Midbrain (tissue), 1 donor: ENCODE measurements at places on chromosomes 13 and 19.

- no peak for DNase-seq
These were observed 107.3 kb upstream of the TNFSF11 start for GRCh38 chr13:42466609-42467008.

DNA sequence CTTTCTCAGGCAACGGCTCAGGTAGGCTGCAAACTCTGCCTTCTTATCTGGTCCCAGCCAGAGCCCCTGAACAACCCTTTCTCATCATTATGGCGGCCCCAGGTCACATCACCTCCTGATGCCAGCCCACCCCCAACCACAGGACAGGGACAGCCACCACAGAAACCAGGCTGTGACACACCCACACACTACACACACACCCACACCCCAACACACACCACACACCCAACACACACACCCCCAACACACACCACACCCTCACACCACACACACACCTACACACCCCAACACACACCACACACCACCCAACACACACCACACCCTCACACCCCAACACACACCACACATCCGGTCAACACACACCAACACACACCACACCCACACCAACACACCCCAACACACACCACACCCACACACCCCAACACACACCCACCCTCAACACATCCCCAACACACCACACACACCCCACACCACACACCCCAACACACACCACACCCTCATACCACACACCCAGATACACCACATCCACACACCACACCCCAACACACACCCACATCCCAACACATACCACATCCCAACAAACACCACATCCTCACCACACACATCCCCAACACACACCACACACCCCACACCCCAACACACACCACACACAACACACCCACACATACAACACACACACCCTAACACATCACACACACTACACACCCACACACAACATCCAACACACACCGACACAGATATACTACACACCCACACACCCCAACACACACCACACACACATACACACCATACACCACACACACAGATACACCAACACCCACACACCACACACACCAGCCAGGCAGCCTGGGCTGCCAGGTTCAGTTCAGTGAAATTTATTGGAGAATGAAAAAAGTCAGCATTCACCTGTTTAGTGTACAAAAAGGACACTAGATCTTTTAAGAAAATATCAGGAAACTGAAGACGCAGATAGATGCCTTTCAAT lies 4.2 kb upstream of the ISYNA1 start:
- DNase-seq, result no peak

DNA sequence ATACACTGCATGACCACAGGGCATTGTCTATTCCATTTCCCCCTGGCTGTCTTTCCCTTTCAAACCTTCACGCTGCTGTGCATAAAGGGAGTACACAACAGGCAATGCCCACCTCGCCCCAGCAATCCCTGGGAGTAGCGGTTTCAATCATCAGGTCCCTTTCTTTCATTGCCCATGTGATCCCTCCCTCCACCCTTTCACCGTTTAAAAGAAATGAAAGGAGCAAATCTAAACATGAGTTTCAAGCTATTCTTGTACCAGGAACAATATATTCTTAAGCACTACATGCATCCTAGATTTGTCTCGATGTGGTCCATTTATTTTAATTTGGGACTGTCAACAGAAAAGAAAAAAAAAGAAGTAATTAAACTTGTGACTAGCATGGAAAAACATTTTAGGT lies 123.4 kb upstream of the ARGLU1 start:
- no peak for DNase-seq

GRCh38 chr19:36265856-36266374 lies 51.0 kb downstream of the ZNF146 start:
- DNase-seq, result no peak

DNA sequence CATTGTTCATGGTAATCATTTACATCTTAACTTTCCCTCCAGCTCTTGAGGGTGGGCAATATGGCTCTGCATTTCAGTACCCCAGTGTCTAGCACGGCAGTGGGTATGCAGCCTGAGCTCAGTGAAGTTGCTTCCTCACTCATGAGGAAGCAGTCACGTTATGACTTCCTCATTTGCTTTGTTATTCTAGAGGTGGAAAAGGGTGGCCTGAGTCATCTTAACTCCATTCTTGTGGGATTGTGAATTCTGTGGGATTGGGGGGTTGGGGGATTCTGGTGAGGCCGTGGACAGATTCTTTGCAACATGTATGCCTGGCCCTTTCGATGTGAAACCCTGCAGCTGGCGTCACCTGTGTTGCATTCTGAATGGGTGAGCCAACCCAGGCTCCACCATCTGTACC lies 406.7 kb upstream of the ZNF507 start:
- DNase-seq, result no peak

GRCh38 chr19:46368116-46368515 lies 21.2 kb downstream of the PPP5C start:
- DNase-seq, result no peak

DNA sequence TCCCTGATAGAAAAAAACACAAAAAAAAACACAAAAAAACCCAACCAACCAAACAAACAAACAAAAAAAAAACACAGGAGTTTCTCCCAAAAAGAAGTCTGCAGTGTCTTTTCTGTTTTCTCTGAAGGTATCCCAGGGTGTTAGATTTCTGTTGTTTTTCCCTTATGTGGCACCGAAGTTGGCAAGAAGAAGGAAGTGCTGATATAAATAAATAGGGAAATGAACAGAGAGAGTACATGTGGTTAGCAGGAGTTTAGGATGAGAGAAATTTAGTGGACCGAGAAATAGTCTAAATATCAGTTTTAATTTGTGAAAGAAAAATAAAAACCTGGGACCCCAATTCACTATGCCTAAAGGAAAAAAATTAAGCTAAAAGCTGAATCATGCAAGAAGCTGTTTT lies 287.0 kb upstream of the SGCG start:
- no peak for DNase-seq

- DNase-seq, result no peak
These were observed 189.5 kb downstream of the LMO7 start for GRCh38 chr13:75825594-75825993.

DNA sequence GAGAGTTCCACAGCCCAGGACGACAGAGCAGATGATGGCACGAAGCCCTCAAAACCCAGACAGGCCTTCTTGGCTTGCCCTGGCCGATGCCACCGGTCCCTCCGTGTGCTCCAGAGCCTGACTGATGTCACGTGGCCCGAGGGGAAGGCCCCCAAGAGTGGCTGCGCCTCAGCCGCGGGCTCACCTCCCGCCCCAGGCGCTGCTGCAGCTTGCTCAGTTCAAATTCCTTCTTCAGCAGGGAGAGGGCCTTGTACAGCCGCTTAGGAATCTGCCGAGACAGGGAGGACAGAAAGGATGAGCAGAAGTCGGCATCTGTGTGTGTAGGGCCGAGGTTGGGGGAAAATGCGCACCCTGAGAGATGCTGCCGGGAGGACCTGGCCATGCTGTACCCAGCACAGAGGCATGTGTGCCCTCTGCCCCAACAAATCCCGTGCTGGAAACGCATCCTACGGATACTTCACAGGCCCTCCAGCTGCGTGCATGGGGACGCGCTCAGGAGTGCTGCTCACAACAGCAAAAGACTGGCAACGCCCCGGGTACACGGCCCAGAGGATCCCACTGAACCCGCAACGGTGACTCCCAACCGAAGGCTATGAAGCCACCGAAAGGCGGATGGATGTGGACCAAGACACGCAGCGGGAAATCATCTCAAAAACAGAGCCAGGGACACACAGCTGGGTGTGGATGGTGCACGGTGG lies 12.9 kb downstream of the LONP1 start:
- DNase-seq, result no peak

GRCh38 chr13:26680572-26680971 lies 80.0 kb downstream of the GPR12 start:
- DNase-seq, result no peak

DNA sequence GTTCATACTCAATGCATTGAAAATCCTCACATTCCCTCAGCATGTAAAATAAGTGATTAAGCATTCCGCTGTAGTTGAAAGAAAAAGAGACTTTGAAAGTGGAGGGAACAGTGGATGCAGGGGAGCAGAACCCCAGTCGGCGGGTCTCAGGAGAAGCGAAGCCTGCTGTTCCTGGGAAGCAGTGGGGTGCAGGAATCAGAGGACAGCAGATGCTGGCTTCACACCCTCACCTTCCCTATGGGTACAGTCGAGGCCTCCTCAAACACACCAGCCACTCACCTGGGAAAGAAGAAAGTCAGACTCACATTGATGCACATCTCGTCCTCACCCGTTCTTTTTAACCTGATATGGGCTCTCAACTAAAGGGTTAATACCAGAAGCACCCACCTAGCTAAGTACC lies 38.2 kb downstream of the COL4A2 start:
- no peak for DNase-seq

- DNase-seq, result peak; percentile 25
These were observed 7.9 kb downstream of the NAPA start for GRCh38 chr19:47507012-47507411.

DNA sequence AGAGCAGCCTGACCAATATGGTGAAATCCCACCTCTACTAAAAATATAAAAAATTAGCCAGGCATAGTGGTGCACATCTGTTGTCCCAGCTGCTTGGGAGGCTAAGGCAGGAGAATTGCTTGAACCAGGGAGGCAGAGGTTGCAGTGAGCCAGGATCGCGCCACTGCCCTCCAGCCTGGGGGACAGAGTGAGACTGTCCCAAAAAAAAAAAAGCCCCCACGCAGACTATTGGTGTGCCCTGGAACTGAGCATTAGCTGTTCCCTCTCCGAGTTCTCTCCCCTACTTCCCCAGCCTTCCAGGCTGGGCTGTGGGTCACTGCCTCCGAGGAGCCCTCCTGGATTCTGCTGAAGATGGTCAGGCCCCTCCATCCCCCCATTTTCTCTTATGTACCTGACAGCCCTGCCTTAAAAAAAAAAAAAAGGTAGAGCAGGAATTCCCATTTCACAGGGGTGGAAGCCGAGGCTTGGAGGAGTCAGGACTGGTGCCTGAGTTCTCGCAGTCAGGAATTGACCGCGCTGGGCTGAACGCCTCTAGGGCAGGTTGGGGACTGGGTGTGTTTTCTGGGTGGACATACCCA lies 1.9 kb downstream of the ADAT3 start:
- DNase-seq, result no peak
